ENCODE measurements at places on chromosomes 6 and 20.
A peak's percentile ranks its signal among the peaks of the same experiment; 100 is the strongest.

DNA sequence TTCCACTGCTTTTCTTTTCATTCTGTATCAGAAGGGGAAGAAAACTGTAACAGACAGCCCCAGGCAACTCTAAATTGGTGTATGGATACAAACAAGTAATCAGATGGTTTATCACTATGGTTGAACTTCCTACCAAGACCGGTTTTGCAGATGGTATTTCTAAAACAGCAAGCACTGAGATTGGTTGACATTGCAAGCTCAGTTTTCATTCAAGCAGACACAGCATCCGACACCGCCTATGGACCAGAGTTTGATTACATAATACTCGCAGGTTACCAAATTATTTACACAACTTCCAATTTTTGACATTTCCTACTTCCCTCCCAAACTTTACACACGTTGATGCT lies 209.9 kb downstream of the ALDH8A1 start:
- no peak for DNase-seq

- peak; percentile 56 for DNase-seq
Measured at GRCh38 chr20:672963-673602, 2.5 kb downstream of the SCRT2 start.

- no peak for DNase-seq
Measured at GRCh38 chr6:736657-737446, 43.9 kb upstream of the EXOC2 start.

DNA sequence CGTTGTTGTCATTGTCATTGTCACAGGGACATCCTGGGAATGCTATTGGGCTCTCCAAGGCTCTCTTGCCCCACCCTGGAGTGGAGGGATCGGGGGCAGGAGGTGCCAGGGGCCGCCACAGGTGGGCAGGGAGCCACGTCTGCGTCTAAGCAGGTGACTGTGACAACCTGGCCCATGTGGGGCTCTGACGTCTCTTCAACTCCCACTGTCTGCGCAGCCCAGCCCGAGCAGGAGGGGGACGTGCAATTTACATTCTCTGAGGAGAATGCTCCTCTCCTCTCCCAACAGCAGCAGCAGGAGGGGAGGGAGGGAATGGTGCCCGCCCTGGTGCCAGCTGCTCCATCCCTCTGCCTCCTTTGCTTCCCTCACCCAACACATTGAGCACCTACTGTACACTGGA lies 50.1 kb downstream of the GRM4 start:
- DNase-seq = no peak

- no peak for DNase-seq
Measured at GRCh38 chr6:112525749-112526148, 178.6 kb downstream of the RFPL4B start.

GRCh38 chr6:81752084-81752920 lies at the start of gene TENT5A:
Gene TENT5A, minus strand, starts transcription at chr6:81752681. Its CDS starts 540 bp downstream, at chr6:81752141.
- peak; percentile 91 for DNase-seq

GRCh38 chr20:35065181-35065580 lies 27.4 kb downstream of the TRPC4AP start:
- no peak for DNase-seq

DNA sequence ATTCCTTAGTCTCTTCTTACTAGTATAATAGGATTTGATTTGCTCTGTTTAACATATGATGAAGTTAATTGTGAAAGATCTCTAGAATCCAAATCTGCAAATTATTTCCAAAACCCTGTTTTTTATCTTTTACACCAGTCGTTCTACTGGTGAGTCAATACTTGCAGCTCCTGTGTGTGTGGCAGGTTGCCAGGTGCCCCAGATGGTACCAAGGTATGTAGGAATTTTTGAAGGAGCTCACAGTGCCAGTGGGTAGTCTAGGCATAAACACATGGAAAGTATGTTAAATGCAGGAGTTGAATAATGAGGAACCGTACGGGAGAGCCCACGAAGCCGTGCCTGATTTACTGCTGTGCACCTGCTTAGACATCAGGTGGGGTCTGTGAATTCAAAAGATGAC lies 192.2 kb downstream of the FARS2 start:
- DNase-seq = no peak

- DNase-seq = no peak
Measured at GRCh38 chr20:40953856-40954255, 74.8 kb upstream of the TOP1 start.

- DNase-seq = no peak
Measured at GRCh38 chr6:148332088-148332487, 10.6 kb upstream of the SASH1 start.

GRCh38 chr6:154852687-154853086 lies 119.5 kb downstream of the SCAF8 start:
- DNase-seq = no peak

DNA sequence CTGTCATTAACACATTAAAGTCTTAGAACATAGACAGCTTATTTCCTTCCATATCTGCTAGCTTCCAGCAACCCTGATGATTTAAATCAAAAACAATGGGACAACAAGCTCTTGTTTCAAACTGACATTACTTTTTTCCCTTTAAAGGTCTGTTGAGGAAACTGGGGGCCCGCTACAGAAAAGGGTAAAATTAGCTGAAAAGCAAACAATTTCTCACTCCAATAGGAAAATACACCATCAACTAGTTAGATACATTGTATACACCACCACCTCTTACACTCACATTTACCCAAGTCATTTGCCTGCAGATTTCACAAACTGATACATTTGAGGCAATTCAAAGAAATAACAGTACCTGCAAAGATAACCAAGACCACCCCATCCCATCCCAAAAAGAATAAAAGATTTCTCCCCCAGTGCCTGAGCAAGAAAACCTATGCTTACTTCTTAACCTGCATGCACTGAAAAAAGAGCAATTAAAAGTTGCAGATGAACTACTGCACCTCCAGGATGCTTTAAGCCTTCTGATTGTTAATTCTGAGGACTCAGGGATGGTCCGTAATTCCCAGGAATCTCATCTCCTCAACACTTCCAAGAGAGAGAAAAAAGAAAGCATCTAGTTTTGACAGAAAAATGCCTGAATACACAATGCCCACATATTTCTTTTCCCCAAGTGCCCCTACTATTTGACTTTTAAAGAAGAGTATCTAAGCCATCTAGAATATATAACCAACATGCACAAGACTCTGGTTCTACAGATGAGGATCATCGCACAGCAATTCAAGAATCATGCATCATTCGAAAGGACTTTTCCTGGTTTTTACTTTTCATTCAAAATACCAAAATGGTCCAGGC lies 5.6 kb downstream of the ZMYND8 start:
- no peak for DNase-seq

DNA sequence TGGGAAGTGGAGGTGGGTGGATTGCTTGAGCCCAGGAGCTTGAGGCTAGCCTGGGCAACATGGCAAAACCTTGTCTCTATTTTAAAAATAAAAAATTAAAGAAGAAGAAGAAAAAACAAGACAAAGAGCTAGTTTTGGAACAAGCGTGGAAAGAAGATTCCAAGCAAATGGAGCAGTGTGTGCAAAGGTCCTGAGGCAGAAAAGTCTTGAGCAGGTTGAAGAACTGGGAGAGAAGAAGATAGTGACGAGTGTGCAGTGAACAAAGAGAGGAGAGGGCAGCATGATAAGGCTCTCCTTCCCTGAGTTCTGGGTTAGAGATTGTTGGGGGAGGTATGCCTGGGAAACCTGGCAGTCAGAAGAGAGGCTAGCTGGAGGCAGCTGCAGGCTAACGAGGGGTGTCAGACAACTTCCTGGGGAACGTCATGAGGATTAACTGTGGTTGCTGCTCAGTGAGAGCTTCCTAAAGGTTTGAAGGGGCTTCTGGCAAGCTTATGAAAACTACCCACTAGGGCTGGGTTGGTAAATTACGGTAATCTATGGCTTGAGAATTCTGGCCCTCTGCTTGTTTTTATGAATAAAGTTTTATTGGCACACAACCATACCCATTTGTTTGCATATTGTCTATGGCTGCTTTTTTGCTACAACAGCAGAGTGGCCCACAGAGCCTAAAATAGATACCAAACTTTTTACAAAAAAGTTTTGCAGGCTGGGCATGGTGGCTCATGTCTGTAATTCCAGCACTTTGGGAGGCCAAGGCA lies 128.9 kb downstream of the ZFP64 start:
- no peak for DNase-seq

GRCh38 chr6:85684133-85684808 lies 41.6 kb upstream of the SYNCRIP start:
- DNase-seq = no peak

- DNase-seq = no peak
Measured at GRCh38 chr6:10993896-10994295, 50.2 kb downstream of the ELOVL2 start.

DNA sequence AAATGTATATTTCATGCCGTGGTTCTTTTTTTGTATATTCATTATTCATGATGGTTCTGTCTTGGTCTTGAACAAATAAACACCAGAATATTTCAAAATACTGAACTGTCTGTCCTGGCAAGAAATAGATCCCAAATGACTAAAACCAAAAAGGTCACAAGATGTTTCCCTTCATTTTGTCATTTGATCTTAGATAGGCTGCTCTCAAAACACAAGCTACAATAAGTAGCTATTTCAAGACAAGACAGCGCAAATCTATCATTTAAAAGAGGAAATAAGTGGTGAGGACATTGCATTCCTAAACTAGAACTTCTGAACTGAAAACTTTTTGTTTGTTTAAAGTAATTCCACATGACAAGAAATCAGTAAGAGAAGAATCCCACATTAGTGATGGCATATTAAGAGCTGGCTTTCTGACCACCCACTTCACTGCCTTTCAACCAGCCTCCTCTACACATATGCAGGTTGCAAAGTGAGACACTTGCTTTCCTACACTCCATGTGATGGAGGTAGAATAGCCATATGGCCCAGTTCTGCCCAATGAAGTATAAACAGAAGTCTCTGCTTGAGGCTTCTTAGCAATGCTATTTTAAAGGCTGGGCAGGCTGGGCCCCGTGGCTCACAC lies 54.4 kb upstream of the CCDC28A start:
- DNase-seq = no peak

DNA sequence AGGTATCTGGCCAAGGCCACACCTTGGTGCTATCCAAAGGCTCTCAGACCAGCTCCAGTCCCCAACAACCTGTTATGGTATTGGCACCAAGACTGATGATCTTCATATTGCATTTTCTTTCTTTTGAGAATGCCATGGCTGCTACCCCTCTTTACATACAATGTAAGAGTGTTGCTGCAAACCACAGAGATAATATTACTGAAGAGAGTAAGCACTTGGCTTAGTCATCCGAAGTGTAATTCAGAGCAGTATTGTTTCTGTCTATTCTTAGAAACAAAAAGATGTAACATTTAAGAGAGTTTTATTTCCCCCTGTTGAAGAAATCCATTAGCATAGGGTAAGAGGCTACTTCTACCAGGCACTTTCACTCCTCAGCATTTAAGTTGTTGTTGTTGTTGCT lies 212.5 kb downstream of the C6orf118 start:
- no peak for DNase-seq

DNA sequence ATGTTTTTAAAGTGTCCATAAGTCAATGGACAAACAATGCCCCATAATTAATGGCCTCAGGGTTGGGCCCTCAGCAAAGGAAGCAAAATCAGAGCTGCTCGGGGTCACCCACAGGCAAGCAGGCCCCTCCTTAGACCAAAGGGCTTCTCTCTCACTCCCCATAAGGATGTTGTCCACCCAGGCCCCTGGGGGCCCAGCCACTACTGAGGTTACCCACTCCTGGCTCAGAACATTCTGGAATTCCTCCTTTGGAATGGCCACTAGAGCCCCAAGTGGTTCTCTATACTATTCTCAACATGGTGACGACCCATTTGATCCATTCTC lies 50.9 kb downstream of the BANF2 start:
- no peak for DNase-seq

DNA sequence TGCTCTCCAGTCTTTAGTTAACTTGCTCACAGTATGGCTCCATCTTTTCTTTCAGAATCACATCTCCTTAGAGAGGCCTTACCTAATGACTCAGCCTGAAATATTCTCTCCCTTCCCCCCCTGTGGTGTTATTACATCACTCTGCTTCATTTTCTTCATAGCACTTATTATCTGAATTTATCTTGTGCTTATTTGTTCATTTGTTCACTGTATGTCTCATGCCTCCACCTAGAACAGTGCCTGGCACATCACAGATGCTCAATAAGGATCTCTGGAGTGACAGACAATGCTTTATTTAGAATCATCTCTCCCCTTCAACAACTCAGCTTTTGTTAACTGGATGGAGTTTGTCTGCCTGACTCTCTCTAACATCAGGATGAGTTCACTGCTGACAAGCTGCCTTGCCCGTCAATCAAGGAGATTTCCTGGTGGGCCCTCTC lies 96.6 kb upstream of the MAN1A1 start:
- no peak for DNase-seq

DNA sequence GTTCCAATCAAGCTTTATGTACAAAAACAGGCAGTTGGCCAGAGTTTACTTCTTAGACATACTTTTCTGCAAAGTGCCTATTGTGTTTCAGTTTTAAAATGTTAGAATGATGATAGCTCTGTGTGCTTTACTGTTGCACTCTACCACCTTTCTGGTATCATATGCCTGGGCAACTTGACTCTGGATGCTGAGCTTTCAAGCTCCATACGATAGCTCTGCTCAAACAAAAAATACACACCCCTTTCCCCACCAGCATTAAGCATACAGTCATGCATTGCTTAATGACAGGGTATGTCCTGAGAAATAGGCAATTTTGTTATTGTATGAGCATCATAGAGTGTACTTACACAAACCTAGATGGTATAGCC lies 123.1 kb downstream of the RCAN2 start:
- DNase-seq = no peak

GRCh38 chr20:32012159-32012688 lies 2.0 kb downstream of the CCM2L start:
- DNase-seq = no peak

GRCh38 chr6:148658681-148659430 lies 88.0 kb upstream of the UST start:
- DNase-seq = no peak

DNA sequence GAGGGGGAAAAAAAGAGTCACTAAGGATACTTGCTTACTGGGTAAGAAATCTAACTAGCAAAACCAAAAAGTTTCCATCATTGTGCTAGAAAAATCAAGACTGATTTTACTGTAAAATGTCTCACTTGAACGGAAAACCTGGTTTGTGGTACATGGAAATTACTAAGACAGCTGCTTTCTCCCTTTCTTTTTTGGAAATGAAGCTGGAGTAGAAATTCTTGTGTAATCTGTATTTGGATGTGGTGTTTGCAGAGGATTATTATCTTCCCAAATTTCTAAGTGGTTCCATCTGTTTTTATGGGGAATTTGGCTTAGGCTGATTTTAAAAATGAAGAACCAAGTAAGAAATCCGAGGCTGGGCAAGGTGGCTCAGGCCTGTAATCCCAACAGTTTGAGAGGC lies 20.4 kb downstream of the EPB41L2 start:
- no peak for DNase-seq

DNA sequence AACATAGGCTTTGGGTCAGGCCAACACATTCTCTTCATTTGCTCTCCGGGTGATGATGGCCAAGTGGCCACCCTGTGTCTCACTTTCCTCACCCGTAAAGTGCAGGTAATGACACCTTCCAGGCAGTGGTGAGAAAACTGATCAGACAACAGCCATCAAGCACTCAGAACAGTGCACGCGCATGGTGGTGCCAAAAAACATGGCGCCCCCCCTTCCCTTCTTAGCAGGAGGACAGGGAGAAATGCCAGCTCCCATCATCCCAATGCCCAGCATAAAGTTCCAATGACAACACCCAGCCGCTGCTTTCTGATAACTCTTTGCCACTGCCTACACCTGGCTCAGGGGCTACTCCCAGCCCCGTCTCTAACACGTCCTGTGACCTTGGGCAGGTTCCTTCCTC lies 8.4 kb downstream of the BPIFB1 start:
- DNase-seq = no peak

- no peak for DNase-seq
Measured at GRCh38 chr20:5198651-5198924, 71.8 kb downstream of the CDS2 start.
